ENCODE measurements at places on chromosomes 4 and X.

DNA sequence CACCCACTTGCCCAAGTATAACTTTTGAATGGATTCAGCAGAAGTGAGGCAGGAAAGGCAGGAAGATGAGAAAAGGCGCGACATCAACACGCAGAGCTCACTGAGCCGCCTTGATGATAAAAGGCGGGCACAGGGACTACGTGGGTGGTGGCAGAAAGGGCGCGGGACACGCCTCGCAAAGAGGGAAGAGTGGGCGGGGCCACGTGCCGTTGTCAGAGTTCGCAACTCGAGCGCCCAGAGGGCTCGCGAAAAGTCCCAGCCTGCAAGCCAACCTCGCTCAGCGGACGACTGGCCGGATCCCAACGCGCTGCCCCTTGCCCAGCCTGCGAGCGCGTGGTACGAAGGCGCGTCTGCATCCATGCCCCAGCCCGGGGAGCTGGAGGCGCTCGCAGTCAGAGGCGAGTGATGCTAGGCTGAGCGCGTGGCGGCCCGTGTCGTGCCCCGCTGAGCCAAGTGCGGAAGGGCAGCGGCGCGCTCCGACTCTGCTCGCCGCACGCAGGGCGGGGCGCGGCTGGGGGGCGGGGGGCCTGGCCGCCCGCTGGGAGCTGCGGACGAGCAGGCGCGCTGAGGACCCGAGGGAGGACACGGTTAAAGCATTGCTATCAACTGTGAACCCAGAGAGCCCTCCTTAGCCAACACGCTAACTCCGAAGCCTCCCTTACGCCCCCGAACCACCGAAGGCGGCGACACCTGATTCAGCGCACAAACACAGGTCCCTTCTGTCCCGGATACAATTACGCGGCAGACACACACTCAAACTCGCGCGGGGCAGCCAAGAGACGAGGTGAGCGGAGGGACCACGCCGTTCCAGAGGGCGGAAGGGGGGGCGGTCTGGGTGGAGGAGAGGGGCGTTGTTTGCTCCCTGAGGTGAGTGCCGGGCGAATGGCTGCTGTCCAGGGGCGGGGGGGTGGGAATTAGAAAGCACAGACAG lies at the start of gene UGT8:
Gene UGT8 (plus strand): TSS at position 617 of the 931 bp plus-strand sequence. CDS start 24,074 bp downstream, outside the sequence.
- DNase-seq = peak; percentile 24

GRCh38 chr4:156959298-156959702 lies 12.3 kb downstream of the PDGFC start:
- no peak for DNase-seq

- DNase-seq = no peak
These were observed 163.8 kb downstream of the ATRX start for GRCh38 chrX:77622233-77622632.

GRCh38 chrX:135984256-135984655 lies 979 bp upstream of the SLC9A6 start:
- DNase-seq = no peak

GRCh38 chr4:113869743-113870375 lies 108.3 kb upstream of the CAMK2D start:
- peak; percentile 35 for DNase-seq

DNA sequence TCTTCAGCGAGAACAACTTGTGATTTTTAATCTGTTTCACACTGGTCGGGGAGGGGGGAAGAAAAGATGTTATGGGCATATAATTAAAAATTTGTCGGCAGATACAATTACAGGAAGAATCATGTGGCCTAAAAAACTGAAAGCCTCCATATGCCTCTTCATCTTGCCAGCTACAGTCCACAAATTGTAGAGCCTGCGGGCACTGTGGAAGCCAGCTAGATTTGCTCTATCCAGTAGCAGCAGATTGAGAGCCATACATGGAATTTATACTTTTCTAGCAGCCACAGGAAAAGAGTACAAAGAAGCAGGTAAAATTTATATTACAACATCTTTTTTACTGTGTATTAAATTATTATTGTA lies 147.3 kb downstream of the TBL1X start:
- no peak for DNase-seq

GRCh38 chrX:136210806-136211205 lies 40.4 kb downstream of the MAP7D3 start:
- DNase-seq = no peak

DNA sequence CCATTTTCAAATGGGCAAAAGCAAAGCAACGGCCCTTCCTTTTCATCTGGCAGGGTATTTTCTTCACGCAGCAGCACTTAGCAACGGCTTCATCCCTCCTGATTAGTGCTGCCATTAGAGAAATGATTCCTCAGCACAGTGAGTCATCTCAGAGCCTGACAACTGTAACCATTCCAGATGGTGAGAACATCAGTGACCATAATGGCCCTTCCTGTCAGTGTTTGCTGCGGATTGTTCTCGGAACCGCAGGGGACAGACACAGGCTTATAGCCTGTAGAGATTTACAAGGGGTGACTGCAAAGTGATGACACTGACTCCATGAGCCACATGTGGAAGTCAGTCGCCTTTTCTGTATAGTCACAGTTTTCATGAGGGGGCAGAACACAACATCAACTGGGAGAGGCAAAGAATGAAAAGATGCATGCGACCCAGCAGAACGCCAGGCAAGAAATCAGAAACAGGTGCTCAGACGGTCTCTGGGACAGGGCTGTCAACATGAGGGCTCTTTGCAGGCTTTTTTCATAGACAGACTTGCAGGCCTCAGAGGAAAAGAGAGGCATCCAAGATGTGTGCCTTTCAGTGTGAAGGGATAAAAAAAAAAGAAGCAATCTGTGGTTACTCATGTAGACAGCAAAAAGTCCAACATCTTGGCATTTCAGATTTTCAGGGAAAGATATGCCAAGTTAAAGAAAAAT lies 69.9 kb upstream of the FBXW7 start:
- DNase-seq = no peak

DNA sequence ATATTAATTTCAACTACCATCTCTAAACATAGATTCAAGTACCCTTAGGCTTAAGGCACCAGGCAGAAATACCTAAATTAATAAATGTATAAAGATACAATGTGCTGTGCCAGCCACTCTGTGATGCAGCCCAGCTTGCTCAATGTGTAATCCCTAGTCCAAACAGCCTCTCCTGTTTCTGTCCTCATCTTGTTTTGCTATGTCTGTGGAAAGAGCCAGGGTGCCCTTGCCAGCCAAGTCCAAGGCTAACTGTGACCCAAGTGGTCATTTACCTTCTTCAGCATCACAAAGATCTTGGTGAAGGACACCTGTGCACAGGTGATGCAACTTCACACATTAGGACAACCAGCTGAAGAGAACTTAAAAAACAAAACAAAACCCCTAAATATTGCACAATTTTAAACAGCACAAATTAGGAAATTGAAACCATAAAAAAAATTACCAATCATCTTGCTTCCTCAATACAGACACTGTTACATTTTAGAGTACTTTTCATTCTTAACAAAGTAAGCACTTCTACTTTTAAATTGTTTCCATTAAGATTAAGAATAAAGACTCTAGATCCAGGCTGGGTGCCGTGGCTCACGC lies 89.6 kb downstream of the C4orf51 start:
- DNase-seq = no peak

DNA sequence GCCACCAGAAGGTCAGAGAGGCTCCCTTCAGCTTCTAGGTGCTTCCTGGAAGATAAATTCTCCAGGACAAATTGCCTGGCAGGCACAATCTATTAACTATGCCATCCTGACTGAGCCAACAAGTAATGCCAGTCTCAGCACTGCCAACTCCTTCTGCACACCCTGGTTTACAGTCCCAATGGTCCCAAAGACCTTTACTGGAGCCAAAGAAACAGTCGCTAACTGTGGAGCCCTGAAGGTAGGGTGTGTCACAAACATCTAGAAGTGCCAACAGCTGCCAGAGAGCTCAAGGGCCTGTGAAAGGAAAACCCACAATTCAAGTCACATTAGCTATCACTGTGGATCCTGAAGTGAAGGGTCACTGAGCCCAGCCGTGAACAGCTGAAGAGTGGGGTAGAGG lies 34.9 kb upstream of the CITED1 start:
- no peak for DNase-seq

- no peak for DNase-seq
These were observed 327.9 kb downstream of the FAT4 start for GRCh38 chr4:125642645-125643044.

GRCh38 chr4:66187175-66187720 lies 517.0 kb upstream of the EPHA5 start:
- no peak for DNase-seq

GRCh38 chr4:121397941-121398601 lies 17.3 kb upstream of the QRFPR start:
- no peak for DNase-seq

DNA sequence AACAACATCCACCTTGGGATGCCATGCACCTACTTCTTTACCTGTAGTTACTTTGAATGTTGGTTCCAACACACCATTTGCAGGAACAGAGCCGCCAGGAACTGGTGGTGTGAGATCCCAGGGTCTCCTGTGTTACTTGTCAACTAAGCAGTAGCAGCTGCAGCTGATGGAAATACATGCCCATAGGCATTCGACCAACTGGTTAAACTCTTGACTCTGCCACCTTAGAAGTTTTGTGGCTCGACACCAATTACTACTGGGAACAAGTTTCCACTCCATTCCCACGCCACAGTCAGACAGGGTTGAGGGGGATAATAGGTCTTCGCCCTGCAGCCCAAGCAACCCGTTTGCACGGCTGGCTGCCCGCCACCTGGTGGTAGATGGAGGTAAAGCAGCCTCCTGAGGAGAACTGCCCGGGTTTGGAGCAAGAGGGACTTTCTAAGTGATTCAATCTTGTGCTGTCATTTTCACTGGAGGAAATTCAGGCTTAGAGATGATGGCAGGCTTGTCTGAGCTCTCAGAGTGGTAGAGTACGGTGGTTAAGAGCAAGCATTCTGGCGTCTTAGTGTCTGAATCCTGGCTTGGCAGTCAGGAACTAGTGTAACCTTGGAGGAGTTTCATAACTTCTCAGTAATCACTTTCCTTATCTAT lies 119.1 kb upstream of the TRIM2 start:
- DNase-seq = peak; percentile 95

DNA sequence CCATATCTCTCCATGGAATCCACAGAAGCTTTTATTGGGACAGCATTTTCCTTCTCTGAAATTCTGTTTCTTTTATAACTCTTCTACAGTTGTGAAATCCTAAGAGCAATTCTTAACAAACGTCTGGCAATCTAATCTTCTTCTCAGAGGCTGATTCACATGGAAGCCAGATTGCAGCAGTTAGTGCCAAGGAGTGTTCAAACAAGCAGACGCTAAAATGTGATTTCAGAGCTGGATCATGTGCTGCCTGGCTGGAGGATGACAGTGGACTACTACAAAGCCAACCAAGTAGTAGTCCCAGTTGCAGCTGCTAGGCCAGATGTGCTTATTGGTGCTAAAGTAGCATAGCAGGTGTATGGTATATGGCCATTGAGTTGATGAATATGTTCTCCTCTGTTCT lies 27.7 kb upstream of the GLRB start:
- DNase-seq = no peak

DNA sequence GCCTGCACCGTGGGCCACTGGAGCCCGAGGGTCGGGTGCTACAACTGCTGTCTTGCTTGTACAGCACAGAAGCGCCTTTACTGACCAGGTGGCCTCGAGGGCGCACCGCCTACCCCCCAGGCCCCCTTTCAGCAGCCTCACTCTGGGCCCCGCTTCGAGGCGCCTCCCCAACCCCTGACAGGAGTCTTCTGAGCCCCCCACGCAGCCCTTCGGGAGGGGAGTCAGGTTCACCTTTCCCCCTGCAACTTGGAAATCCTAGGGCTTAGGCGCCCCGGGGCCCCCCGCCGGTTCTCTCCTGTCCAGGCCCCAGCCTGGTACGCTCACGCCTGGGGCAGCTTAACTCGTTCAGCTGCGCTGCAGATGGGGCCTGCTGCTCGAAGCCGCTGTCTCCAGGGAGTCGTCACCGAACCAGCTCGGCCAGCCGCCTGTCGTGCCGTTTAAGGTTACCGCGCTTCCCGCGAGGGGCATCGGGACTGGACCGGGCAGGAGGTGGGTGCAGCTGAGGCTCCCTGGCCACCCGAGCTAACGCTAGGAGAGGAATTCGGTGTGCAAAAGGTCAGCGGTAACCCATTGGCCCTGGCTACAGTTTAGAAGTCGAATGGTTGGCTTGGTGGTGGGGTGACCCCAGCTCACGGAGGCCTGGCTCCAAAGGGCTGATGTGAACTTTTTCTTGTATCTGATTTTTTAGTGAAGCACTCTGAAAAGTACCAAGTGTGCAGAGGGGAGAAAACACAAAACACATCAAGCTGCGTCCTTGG lies 58.9 kb upstream of the BCOR start:
- no peak for DNase-seq

DNA sequence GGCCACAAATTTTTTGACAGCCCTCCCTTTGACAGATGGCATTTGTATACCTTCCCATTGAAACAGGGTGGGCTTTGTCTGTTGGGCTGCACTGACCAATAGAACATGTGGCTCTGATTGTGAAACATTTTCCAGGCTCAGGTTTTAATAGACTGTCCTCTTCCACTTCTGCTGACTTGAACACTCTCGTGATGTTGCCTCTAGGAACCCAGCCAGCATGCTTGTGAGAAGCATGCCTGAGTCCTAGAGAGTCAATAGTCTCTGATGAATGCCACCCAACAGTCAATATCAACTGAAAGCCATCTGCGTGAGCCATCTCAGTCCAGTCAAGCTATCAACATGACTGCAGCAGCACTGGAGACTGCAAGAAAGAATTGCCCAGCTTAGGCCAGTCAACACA lies 290.0 kb downstream of the SLC7A11 start:
- no peak for DNase-seq

- no peak for DNase-seq
These were observed 171.7 kb downstream of the SLIT2 start for GRCh38 chr4:20423420-20423819.

- DNase-seq = no peak
These were observed 158.3 kb upstream of the SCML1 start for GRCh38 chrX:17579026-17579425.

GRCh38 chr4:69589884-69590283 lies 49.6 kb downstream of the UGT2A2 start:
- no peak for DNase-seq

DNA sequence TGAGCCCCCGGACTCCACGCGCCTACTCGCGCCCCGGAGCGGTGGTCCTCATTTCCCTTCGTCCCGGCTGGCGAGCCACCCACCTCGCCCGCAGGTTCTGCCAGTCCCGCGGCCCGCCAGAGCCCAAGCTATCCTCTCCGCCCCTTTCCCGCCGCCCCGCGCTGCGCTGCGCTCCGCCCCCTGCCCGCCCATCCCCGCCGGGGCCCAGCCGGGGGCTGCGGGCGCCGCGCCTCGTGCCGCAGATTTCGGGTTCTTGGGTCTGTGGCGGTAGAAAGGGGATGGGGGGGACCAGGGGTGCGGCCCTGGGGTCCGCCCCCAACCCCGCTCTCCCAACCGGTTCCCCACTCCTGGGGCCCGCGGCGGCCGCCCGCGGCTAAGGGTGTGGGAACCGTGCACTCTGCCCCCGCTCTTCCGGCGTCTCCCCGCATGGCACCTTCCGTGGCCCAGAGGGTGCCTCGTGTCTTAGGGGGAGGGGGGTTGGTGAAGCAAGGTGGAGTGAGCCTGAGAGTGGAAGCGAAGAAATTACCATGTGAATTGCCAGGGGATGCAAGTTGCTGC lies 650.8 kb upstream of the DIPK2B start:
- DNase-seq = peak; percentile 52

GRCh38 chrX:24659106-24659505 lies 12.0 kb upstream of the PCYT1B start:
- no peak for DNase-seq

GRCh38 chr4:39446842-39447573 lies 11.7 kb downstream of the RPL9 start:
- peak; percentile 23 for DNase-seq

GRCh38 chr4:54843946-54844345 lies 186.2 kb downstream of the KIT start:
- no peak for DNase-seq

GRCh38 chr4:187236209-187236890 lies 512.7 kb upstream of the FAT1 start:
- DNase-seq = no peak
